ENCODE measurements at places on chromosomes 12 and 14.

DNA sequence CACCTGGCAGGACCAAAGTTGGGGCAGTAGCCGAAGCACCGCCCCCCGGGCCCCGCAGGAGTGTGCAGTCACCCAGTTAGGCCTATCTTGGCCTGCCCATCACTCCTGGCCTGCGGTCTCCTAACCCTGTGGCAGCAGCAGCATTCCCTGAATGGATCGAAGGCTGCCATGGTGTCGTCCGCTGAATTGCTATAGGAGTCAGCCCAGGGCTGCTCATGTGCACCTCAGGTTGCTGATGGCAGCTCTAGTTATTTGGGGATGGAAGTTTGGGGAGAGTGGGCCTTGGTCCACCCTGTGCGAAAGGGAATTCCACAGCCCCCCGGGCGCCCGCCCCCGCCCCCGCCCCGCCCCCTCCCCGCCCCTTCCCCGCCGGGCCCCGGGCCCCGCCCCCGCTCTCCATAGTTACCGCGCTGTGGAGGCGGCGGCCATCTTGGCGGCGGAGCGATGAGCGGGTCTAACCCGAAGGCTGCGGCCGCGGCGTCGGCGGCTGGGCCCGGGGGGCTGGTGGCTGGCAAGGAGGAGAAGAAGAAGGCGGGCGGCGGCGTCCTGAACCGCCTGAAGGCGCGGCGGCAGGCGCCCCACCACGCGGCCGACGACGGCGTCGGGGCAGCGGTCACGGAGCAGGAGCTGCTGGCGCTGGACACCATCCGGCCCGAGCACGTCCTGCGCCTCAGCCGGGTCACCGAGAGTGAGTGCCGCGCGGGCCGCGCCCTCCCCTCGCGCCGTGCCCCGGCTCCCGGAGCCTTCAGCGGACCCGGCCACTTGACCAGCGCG, at the start of gene UNC119B:
TSS of gene UNC119B (plus strand) at position 428 of the 774 bp plus-strand sequence. CDS start at position 445, 17 bp downstream.
- DNase-seq = peak; percentile 89

DNA sequence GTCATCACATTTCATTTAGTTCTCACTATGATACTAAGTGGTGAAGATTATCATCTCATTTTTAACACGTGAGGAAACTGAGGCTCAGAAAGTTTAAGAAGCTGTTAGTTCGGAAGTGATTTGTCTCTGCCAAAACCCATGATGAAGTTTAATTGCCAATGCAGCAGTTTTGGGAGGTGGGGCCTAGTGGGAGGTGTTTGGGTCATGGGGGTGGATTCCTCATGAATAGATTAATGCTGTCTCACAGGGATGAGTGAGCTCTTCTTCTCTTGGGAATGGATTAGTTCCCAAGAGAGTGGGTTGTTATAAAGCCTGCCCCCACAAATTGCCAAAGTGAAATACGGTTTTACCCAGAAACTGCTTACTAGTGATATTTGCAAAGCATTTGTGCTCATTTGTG, 91.5 kb upstream of the IGF1 start:
- no peak for DNase-seq

- DNase-seq = peak; percentile 78
Observed at GRCh38 chr12:34142430-34142829, 120.1 kb downstream of the ALG10 start.

DNA sequence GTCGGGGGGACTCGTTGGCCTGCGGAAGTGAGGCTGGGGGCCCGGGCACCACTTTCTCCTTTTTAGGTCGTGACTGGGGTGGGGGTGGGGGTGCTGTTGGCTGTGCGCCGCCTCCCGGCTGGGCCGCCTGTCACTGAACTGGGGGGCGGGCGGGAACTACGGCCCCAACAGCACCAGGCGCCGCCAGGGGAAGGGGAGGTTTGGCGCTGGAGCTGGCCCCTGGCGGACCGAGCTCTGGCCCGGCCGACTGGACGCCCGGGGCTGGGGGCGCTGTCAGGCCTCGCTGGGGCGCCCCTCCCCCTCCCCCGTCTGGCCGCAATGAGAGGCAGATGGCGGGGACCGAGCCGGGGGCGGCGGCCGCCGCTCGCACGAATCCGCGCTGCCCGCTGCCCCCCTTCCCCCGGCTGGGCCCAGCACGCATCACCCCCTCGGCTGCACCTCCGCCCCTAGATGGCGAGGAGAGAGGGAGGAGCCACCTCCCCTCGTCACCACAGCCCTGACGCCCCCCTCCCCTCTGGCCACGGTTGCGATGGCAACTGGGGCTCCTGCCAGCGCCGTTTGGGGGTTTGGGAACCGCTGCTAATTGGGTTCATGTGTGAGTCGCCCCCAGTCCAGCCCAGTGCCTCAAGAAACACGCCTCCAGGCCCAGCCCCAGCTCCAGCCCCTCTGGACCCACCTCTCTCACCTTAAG, 723 bp downstream of the NFATC4 start:
- no peak for DNase-seq

- DNase-seq = peak; percentile 7
Observed at GRCh38 chr14:104084251-104085002, 1.1 kb upstream of the ASPG start.

DNA sequence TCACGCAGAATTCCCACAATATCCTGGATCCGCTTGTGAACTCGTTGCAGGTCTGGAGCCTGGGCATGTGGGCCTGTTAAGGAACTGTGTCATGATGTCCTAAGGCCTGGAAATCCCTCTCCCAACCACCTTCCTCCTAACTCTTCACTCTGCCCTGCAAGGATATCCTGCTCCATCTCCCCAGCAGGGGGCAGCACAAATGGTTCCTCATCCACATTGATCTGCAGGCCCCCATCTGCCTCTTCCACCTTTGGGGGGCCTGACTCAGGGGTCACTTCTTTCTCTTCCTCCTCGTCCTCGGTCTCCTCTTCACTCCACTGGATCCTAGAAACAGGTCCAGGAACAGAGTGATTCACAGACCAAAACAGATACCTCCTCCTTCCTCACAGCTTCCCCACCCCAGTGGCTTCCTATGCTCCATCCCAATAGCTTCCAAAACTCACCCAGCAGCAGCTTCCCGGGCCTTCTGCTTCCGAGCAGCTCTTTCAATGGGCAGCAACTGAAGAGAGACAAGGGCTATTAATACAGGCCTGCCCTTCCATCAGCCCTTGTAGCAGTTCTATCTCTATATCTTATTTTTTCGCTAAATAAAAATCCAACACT, 4.5 kb downstream of the NOP2 start:
- DNase-seq = peak; percentile 69

DNA sequence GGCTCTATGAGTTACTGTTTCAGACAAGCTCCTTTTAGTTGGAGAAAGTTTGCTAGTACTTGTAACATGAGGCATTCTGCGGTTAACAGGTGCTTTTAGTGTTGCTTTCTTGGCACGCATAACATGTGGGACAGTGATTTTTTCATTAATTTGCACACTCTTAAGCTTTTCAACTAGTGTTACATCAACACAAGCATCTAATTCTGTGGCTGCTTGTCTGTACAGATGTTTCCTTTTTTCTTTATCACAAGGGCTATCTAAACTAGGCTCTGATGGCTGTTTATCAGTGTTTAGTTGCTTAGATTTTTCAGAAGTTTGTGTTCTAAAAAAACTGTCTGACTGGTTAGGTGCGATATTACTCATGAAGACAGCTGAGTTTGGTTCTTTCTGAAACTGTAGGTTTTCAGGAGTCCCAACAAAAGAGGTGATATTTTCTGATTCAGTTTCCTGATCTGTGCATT, 120.1 kb downstream of the RALGAPA1 start:
- no peak for DNase-seq

GRCh38 chr12:49404956-49405355, 37.7 kb downstream of the SPATS2 start:
- DNase-seq = no peak

DNA sequence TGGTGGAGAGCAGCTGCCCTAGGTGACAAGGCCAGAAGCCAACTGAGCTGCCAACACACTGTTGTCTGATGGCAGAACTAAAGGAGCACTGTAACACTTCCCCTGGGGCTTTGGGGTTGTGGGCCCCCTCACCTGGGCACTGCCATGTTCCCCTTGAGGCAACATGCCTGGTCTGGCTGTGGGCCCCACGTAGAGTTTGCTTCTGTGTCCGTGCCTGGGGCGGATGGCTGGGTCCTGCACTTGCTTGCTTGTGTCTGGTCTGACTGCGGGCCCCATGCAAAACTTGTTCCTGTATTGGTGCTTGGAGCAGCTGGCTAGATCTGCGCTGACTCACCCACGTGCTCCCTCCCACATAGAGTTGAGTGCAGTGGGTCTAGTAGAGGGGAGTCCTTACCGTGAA, 78.4 kb downstream of the MNAT1 start:
- peak; percentile 75 for DNase-seq

GRCh38 chr12:39230086-39230485, 212.8 kb downstream of the KIF21A start:
- DNase-seq = no peak

DNA sequence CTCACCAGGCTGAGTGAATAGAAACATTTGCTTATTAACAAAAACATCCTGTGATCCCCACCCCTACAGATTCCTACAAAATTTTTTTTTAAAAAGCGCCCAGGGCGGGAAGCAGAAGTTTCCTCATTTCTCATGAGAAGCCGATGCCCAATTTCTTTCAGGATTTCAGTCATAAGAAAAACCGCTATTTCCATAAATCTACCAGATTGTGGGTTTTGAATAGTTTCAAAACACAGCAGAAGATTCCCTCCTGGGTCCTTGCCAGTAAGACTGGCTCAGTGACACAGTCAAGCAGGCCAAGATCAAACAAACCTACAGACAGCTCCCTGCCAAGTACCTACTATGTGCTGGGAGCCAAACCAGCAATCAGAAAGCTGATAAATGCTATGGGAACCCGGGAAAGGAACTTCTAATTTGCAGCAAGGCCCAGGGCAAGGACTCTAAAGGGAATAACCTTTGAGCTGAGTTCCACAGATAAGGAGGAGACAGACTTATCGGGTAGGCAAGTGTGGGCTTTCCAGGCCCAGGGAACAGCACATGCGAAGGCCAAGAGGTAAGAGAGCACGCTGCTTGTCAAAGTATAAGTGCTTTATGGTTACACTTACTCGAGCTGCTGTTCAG, 68.7 kb downstream of the CCDC88C start:
- no peak for DNase-seq

- peak; percentile 37 for DNase-seq
Observed at GRCh38 chr14:101075801-101076413, 172.4 kb upstream of the RTL1 start.

DNA sequence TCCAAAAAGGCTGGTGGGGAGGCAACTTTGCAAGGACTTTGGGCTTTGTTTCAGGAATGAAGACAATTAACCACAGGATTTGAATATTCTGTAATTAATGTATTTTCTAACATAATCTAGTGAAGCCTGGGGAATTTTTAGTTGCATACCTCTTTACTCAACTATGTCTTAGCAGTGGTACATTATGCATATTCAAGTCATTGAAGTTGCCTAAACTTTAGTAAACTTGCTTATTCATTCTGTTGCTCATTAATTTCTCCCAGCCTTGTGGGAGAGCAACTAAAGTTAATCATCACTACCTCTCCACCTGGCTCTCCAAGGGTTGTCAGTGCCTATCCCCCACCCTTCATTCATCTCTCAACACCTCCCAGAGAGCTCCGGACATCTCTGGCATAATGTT, 54.2 kb downstream of the IFNG-AS1 start:
- no peak for DNase-seq

GRCh38 chr12:28489246-28489645, 299.0 kb downstream of the CCDC91 start:
- DNase-seq = no peak

GRCh38 chr12:10067942-10068341, 30.8 kb downstream of the CLEC1A start:
- DNase-seq = no peak

DNA sequence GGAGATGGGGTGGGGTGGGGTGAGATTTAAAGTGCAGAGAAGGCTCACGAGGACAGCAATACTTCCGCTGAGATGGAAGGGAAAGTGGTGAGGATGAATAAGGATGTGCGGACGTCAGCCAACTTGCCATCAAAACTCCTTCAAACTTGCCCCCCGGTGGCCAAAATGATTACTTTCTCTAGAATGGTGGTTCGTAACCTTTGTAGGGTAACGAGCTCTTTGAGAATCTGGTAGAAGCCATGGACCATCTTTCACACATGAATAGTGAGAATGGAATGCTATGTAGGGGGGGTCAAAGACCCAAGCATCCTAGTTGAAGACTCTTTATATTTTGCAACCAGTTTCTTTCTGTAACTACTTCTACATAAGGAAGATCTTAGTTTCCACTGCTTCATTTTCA, 245.9 kb upstream of the DDHD1 start:
- no peak for DNase-seq

DNA sequence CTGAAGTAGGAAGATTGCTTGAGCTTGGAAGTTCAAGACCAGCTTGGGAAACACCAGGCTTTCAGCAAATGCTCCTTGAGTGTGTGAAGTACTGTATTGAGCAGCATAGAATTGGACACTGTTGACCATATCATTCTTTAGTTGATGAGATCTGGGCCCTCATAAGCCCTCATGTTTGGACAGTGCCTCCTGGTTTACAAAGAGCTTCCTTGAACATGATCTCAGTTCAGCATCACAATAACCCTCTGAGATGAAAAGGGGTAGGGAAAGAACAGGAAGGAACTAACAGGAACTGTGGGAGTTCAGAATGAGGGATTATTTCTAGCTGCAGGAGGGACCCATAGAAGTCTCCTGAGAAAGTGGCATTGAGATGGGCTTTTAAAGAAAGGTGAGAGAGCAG, 153.2 kb downstream of the C12orf75 start:
- no peak for DNase-seq

- DNase-seq = no peak
Observed at GRCh38 chr14:33992274-33993007, 41.6 kb upstream of the EGLN3 start.

DNA sequence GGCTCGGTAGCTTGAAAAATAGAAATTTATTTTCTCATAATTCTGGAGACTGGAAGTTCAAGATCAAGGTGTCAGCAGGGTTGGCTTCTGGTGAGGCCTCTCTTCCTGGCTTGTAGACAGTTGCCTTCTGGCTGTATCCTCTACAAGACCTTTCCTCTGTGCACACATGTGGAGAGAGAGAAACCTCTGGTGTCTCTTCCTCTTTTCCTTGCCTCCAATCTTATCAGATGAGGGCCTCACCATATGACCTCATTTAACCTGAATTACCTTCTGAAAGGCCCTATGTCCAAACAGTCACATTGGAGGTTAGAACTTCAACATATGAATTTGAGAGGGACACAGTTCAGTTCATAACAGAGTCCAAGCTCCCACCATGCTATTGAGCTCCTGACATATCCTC, 166.4 kb downstream of the TTC8 start:
- DNase-seq = no peak

DNA sequence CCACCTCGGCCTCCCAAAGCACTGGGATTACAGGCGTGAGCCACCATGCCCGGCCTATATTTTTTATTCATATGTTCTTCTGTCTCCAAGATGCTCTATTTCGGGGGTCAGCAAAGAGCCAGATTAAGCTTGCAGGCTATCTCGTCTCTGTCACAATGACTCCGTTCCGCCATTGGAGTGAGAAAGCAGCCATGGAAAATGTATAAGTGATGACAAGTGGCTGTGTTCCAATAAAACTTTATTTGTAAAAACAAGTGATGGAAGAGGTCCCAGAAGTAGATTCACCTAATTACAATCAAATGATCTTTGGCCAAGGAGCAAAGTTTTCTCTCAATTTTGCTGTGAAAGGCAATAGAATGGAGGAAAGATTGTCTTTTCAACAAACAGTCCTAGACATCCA, 342.6 kb downstream of the MED13L start:
- no peak for DNase-seq

- no peak for DNase-seq
Observed at GRCh38 chr12:93855261-93855660, 178.1 kb downstream of the CRADD start.
